NB4 (cell line): ENCODE measurements at places on chromosomes 7 and 10.
A peak's percentile ranks its signal among the peaks of the same experiment; 100 is the strongest.

GRCh38 chr7:36939816-36940215, 215.5 kb upstream of the AOAH start:
- DNase-seq: no peak

DNA sequence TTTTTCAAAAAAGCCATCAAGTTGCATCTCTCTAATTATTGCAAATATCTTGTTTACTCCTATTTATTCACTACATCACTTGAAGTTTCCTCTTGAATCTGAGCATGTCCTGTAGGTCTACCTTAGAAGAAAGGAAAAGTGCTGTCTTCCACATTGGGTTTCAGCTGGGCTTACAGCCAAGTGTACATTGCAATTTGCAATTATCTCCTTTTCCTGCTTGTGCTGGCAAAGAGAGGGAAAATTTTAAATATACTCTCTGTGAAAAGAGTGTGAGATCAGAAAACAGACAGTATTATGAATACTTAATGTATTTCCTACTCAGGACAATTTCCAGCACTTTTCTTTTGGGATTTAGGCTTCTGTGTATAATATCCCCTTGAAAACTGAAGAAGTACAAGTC, 839.7 kb downstream of the CNTNAP2 start:
- no peak for DNase-seq

GRCh38 chr10:75955973-75956502, 524.6 kb downstream of the LRMDA start:
- DNase-seq: peak; percentile 21

DNA sequence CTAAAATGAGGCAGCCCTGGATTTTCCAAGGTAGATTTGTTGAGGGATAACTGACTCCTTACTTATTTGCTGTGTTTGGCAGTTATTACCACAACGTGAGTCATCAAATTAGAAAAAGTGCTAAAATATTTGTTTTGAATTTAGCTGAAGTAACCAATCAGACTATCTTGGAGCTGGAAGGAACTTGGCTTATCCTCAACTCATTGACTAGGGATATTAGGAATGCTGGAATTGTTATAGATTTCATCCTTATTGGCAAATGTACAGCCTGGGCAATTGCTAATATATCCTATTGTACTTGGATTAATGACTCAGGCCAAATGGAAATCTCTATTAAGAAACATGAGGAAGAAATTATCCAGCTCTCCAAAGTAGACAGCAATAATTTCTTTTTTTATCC, 1189.0 kb upstream of the LRRN3 start:
- no peak for DNase-seq

GRCh38 chr7:35729061-35729783, 34.3 kb upstream of the HERPUD2 start:
- DNase-seq: peak; percentile 83

- DNase-seq: no peak
These were observed 20.3 kb downstream of the NCAPG2 start for GRCh38 chr7:158684329-158684728.

DNA sequence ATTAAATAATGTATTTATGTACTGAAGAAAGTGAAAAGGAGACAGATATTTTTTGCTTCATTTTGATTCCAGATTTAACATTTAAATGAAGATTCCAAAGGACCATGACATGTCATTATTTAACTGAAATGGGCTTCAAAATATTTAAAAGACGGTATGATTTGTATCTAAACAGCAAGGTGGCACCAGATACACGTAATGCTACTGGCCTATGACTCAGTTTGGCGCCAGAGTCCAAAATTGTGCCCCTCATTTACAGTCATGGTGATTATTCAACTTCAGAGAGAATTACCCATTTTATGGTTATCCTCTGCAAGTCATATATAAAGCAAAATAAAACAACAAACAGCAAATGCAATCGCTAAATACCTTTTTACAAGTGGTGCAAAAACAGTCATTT, 94.5 kb downstream of the ETV1 start:
- DNase-seq: no peak

DNA sequence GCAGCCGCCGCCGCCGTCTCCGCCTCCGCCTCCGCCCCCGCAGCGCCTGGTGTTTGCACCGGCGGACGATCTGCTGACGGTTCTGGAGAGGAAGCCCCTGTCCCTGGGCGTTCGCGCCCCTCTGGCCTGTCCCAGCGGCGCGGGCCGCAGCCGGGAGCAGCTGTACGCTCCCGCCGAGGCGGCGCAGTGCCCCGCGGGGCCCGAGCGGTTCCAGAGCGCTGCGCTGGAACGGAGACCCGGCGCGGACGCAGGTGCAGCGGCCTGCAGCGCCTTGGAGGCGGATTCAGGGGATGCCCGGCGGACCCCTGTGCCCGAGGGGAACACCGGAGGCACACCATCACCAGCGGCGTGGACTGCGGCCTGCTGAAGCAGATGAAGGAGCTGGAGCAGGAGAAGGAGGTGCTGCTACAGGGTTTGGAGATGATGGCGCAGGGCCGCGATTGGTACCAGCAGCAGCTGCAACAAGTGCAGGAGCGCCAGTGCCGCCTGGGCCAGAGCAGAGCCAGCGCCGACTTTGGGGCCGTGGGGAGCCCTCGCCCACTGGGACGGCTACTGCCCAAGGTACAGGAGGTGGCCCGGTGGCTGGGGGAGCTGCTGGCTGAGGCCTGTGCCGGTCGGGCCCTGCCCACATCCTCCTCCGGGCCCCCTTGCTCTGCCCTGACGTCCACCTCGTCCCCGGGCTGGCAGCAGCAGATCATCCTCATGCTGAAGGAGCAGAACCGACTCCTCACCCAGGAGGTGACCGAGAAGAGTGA, 24.8 kb upstream of the ZNF735 start:
- DNase-seq: no peak

DNA sequence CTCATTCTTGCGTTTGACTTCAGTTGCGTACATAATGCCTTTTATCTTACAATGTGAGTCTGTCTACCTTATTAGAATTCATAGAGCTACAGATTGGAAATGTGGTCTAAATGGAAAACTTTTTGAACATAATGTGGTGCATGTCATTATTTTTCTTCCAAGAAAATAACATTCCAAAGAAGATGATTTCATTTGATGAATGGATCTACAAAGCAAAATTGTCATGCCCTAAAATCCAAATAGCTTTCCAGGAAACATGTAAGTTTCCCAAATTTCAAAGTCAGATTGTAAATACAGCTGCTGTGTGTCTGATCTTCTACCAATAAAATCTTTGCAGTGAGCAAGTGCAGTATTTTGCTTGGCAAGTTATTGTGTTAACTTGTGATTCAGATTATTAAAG, 101.8 kb upstream of the FZD8 start:
- no peak for DNase-seq

DNA sequence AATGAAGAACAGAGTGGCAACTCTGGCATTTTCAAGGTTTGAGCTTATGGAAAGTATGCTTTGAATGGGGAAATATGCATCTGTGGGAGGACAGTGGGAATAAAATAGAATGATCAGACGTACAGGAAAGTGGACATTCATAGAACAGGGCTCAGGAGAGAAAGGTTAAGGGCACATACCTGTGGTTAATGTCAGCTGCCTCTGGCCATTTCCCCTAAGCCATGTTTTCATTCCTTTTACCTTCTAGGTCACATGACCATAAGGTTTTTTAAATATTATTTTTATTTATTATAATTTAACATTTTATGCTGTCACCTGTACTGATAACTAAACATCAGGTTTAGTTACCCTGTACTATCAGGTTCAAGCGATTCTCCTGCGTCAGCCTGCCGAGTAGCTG, 52.8 kb downstream of the LRRC4 start:
- no peak for DNase-seq

DNA sequence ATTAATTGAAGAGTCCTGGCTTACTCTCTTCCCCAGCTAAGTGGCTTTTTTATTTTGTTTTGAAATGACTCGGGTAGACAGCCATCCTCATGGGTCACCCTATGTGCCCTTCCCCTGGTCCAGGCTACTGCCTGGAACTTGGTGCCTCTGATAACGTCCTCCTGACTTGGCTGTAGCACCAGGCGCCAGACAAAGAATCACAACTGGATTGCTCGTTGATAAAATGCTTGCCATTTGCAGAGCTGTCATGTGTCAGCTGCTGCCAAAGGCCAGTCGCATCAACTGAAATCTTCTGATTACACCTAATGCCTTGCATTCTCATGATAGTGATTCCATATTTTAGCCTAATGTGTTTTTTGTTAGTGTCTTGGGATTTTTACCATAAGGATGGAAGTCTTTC, 27.4 kb upstream of the ABLIM1 start:
- DNase-seq: no peak

DNA sequence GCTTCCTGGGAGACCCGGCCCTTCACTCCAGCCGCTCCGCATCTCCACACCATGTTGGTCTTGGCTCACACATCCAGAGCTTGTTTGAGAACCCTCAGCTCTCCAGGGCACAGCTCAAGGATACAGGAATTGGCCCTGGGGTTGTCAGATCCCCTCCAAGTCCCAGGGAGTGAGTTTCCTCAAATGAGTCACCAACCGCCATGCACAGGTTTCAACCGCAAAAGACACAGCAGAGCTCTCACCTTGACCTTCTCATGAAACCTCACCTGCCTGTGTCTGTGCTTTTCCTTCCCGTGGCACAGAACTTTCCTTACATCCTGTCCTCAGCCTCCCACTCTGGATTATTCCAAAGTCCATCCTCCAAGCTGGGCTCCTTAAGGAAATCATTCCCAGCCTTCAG, 20.6 kb downstream of the AZGP1 start:
- no peak for DNase-seq

- no peak for DNase-seq
These were observed 180.8 kb downstream of the EMX2 start for GRCh38 chr10:117723343-117723742.

GRCh38 chr10:13416760-13417159, 68.7 kb upstream of the SEPHS1 start:
- no peak for DNase-seq

GRCh38 chr10:111116762-111117445, 40.1 kb downstream of the ADRA2A start:
- DNase-seq: no peak
